Activated CD8-positive, alpha-beta T cell treated with anti-CD3 and anti-CD28 coated beads, Interleukin-2, amount 10 ng/mL, durations not matched to agents 7 days and 5 days (primary cell): ENCODE measurements at places on chromosomes 2 and 18.

GRCh38 chr2:234797566-234798250 is 154.1 kb upstream of the SH3BP4 start:
- no peak for DNase-seq

DNA sequence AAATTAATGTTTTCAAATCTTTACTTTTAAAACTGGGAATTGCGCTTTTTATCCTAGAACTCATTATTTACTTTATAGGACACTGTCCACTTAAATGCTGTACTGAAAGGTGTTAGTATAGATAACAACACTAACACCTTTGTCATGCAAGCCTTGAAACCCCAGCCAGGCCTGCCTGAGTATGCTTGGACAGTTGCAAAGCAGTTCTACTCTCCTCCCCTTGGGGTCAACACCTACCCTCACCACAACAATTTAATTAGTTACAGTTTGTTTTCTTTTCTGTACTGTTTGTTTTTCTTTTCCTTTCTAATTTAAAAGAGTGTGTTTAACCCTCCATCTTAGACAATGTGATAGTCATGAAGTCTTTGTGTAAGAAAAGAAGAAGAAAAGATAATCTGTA is 18.9 kb upstream of the FAM98A start:
- DNase-seq, result no peak

GRCh38 chr2:166384774-166385173 is 9.0 kb upstream of the SCN9A start:
- DNase-seq, result no peak

DNA sequence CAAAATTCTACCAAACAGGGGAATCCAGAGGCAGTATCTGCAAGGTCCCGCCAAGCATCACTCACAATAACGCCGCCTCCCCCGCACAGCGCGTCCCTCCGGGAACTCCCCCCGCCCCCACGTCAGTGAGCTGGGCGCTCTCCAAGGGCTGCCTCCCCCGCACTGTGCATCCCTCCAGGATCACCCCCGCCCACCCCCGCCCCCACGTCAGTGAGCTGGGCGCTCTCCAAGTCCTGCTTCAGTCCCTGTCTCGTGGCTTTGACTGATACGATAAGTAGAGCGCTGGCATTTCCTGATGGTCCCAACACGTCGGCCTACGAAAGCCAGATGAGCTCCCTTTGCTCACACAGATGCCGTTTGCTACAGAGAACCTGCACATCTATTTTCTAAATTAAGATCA is 130.7 kb upstream of the TPO start:
- DNase-seq, result no peak

DNA sequence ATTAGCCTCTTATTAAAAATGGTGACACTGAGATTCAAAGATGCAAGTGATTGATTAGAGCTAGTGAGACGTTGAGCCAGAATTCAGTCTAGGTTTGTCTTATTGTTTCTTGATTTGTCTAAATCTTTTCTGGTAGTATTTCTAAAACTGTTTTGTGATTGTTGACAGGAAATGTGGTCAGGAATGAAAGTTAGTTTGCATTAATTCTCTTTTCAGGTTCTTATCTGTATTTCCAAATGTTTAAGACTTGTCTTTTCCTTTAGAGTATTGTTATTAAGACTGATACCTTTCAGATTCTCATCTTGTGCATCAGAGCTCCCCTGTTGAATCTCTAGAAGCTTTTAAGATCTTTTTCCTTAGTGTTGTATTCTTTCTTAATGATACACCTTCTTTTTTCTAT is 89.3 kb downstream of the MBD5 start:
- DNase-seq, result no peak

- DNase-seq, result peak; percentile 70
These were observed 78.8 kb upstream of the ATP8B1 start for GRCh38 chr18:57881818-57882413.

GRCh38 chr2:149926149-149926548 is 338.6 kb upstream of the MMADHC start:
- no peak for DNase-seq

- DNase-seq, result peak; percentile 73
These were observed 20.2 kb downstream of the INPP4A start for GRCh38 chr2:98464772-98465310.

- no peak for DNase-seq
These were observed 1.6 kb downstream of the SESTD1 start for GRCh38 chr2:179263015-179263414.

DNA sequence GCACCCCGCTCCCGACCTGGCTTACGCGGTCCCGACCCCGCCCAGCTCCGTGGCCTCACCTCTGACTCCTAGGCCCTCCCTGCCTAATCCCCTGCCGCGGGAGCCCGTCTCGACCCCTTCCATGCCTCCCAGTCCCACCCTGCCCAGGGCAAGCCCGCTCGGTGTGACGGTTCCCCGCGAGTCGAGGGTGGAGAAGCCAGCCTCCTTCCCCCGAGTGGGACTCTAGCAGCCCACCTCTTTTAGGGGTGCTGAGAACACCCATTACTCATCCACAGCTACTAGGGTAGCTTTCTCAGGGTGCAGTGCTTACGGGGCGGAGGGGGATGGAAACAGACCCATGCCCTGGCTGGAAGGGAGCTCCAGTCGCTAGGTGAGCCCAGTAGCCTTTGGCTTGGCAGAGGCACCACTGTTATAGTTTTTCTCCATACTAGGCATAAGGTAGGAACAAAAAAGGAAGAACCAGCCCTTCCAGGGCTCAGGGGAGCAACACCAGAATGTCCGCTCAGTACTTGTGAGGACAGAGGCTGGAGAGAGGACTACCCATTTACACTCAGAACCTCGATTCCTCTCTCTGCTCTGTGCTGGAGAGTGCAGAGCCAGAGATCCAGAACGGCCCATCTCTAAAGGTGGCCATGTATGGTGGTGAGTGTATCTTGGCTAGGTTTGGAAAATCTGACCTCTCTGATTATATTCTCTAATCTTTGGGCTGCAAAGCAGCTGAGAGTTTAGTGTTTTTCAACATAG is 606 bp downstream of the AGBL5 start:
- DNase-seq, result peak; percentile 49

GRCh38 chr18:49971462-49971861 is 158.1 kb upstream of the ACAA2 start:
- DNase-seq, result no peak

DNA sequence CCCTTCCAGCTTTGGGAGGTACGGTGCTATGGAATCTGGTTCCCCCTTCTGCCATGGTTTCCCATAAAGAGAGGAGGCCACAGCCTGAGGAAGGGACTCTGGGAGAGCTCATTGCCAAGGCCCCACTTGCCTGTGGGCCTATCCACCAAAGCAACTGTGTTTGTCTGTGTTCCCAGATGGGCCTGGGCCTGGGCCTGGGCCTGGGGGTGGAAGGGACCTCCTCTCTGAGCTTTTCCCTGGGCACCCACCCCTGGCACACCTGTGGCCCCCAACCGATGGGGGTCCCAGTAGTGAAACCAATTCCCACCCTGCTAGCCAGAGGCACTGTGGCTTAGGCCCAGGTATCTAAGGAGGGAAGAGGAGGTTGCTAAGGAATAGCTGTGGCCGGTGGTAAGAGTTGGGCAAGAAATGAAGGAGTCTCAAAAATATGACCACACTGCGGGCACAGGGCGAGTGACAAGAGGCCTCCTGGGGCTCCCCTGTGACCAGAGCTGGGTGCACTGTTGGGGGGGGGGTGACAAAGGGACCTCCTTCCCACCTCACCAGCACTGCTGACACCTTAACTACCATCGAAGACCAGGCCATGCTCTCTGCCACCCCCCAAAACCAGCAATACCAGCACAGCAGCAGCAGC is 4.9 kb upstream of the DUSP2 start:
- DNase-seq, result no peak

DNA sequence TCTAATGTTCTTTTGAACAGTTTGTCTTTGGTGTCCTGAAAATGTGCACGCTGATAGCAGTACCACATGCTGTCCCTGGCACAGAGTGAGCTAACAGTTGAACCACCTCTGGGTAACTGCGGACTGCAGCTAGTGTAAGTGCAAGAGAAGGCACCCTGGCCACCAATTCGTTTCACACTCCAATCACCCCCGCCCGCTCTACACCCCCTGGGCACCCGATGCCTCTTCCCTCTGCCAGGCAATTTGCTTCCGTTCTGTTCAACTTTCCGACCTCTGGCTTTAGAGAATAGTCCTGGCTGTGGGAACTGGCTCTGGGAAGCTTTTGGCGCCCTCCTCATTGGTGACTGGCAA is 1.4 kb downstream of the DOCK10 start:
- peak; percentile 60 for DNase-seq

DNA sequence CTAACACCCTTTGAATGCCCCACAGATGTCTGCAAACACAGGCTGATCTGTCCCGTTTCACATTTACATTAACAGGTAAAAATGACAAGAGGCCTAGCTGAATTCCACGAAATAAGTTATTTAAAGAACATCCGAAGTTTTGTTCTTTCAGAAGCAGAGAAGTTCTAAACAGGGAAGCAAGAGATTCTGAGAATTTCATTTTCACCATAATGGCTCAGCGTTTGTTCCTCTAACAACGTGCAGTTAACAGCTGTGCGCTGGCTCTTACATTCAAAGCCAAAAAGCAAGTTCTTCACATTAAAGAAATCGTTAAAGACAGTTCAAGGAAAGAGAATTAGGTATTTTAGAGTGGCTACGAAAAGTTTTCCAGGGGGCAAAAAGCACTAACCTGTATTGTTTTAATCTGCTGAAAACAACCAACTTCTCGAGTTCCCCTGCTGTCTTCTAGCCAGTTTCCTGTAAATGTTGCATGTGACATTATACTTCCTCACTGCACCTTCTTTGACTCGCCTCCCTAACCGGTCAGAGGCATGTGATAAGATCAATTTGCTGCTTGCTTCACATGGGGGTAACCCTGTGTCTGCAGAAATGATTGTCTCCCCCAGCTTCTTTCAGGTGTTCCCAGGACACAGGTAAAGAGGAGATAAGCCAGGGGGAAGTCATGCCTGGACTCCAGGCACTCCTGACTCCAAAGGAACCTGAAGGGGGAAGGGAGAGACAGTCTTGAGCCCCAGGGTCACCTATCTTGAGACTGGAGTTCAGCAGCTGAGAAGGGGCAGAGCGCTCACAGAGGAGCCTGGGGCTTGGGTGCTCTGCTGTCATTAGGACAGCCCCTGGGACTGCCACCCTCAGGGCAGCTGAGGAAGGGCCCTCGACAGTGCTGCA is 36.8 kb upstream of the WIPF1 start:
- peak; percentile 74 for DNase-seq

DNA sequence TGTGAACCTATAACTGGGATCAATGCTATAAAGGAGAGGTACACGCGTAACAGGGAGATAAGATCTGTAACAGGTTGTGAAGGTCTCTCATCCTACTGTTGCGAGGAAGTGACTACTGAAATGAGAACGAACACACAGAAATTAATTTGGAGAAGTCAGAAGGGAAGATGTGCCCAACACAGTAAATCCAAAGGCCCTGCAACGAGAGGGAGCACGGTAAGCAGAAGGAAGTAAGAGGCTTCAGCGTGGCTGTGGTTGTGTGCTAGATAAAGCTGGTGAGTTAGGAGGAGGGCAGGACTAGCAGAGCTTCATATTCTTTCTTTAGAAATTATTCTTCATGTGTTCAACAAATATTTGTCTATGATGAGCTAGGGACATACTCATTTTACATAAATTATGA is 2.5 kb upstream of the ATG16L1 start:
- no peak for DNase-seq
